CD8-positive, alpha-beta T cell (primary cell): ENCODE measurements at places on chromosomes 12 and 14. TPM values are rescaled to one million over a fixed set of nuclear protein-coding genes. Genes with fewer than 3 reads are reported as not detected.

GRCh38 chr14:68144051-68144681, 324.6 kb downstream of the RAD51B start:
- no peak for DNase-seq

C12orf54 gene
- not detected for total RNA-seq

HRK gene
- not detected for total RNA-seq

NEUROD4 gene
- total RNA-seq = not detected

OR11G2 gene
- not detected for total RNA-seq

UNG gene
- 4.5 TPM for total RNA-seq

- DNase-seq = no peak
These were observed 163.4 kb downstream of the ANO6 start for GRCh38 chr12:45379261-45379660.

DNA sequence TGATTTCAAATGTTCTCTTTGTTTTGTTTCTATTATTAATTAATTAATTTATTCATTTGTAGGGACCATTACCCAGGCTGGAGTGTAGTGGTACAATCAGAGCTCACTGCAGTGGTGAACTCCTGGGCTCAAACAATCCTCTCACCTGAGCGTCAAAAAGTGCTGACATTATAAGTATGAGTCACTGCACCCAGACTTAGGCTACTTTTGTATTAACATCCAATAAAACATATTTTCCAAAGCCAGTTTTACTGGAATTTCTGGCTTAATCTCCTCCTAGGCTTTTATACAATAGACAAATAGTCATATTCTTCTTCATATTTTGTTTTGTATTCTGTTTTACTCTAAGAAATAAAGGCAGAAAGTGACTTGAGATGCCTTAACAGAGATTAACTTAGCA, 749.6 kb downstream of the SLC16A7 start:
- DNase-seq = no peak

RPS26 gene
- 36.7 TPM for total RNA-seq

BCL2L14 gene
- total RNA-seq = 0.61 TPM

TC2N gene
- 132 TPM for total RNA-seq

GRCh38 chr12:101019667-101020066, 190.4 kb downstream of the SLC5A8 start:
- DNase-seq = no peak

DNA sequence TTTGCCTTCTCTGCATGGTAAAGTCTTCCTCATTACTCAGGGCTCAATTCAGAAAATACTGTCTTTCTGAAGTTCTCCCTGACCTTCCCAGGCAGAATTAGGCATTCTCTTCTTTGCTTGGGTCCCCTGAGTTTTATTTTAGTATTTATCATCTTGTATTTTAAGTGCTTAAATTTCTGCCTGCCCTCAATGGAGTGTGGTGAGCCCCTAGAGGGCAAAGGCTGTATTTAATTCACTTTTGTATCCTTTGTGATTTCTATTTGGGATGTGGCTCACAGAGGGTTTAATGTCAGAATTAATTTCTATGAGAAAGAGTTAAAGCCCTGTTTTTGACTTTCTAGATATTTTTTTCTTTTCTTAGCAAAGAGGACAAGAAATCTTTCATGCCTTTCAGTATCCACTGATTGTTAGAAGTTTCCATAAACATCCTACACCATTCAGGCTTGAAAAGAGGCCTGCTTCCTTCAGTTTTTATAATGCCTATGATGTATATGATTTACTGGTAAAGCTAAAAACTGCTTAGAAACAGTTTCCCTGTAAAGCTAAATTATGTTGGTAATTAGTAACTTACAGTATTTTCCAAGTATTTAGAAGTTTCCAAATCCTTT, 55.6 kb upstream of the PTPRB start:
- no peak for DNase-seq

DNA sequence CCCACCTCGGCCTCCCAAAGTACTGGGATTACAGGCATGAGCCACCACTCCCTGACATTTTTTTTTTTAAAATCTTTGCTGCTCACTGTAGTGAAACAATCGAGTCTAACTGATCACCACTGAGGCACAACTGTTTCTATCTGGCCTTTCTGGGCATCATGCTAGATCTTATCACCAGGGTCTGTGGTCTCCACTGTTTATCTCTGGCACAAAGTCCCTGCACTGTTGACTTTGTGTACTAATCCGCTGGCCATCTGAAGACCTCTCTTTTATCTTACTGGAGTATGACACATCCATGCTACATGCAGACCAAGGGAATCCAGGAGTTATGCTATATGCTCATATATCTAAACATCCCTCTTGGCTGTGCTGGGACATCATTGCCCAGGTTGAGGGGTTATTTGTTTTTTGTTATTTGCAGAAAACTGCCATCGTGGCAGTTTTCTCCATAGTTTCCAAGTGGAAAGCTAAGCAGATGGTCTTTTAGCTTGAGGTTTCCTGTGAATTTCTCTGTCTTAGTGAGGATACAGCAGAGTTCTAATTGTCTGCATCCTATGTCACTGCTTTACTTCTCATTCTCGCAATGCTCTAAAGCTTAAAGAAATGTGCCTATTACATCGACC, 456.9 kb downstream of the CCER1 start:
- no peak for DNase-seq

PELI2 gene
- 15.1 TPM for total RNA-seq

DNA sequence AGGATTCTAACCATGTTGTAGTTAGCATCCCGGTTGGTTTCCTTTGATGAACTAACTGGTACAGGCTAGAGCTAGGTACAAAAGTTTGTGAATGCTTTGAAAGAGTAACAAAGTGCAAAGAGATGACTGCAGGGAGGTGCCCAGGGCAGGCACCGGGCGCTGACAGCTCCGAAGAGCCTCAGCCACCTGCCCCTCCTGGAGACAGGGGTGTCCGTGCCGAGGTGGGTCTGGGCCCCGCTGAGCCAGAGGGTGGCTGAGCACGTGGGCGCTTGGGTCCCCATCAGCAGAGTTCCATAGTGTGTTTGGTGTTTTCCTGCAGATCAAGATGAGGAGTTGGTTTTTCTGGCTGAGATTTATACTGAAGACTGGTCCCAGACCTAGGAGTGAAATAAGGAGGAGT, 19.9 kb downstream of the PRKAB1 start:
- no peak for DNase-seq

ACRBP gene
- 1.2 TPM for total RNA-seq

GRCh38 chr14:81416194-81416952, 16.2 kb upstream of the STON2 start:
- DNase-seq = no peak

GRCh38 chr14:67926821-67927220, 107.2 kb downstream of the RAD51B start:
- DNase-seq = no peak

KLRC1 gene
- 4.0 TPM for total RNA-seq

CLEC6A gene
- not detected for total RNA-seq

GOLGA5 gene
- total RNA-seq = 5.9 TPM

DNA sequence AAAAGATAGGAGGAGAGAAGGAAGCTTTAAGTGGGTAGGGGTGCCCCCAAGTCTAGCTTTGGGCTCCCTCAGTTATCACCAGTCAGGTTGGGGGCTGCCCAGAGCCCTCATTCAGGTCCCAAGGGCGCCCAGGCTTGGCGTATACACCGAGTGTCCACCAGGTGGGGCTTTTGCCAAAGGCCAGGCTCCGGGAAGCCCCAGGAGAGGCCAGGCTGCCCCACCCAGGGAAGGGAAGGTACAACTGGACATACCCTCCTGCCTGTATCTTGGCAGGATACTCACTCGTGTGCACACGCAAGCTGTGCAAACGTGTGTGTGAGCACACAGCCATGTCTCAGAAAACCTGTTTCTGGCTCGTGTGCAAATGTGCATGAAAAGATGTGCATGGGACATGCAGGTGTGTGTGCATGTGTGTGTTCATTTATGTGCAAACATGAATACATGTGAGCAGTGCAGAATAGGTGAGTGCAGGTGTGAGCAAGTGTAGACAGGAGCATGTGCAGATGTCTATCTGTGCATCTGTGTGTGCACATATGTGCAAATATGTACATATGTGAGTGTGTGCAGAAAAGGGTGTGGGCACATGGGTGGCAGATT, 103.9 kb upstream of the MYL2 start:
- peak; percentile 19 for DNase-seq

EFS gene
- total RNA-seq = not detected

- DNase-seq = no peak
These were observed at the start of gene GLT1D1 for GRCh38 chr12:128852885-128853599. GLT1D1 (plus strand) TSS chr12:128853478; CDS start chr12:128853582, 104 bp downstream.

GRCh38 chr14:64659366-64659765, 44.9 kb upstream of the PLEKHG3 start:
- no peak for DNase-seq

- DNase-seq = no peak
These were observed 52.9 kb downstream of the EGLN3 start for GRCh38 chr14:33897878-33898535.

GPR162 gene
- not detected for total RNA-seq

GRCh38 chr14:105218611-105219010, 29.7 kb upstream of the BTBD6 start:
- DNase-seq = no peak

ZDHHC22 gene
- total RNA-seq = not detected

- DNase-seq = no peak
These were observed 52.4 kb downstream of the FERMT2 start for GRCh38 chr14:52898496-52898895.
